ENCODE measurements at places on chromosomes 5 and 9.

- no peak for DNase-seq
Measured at GRCh38 chr9:70069704-70070103, 26.1 kb downstream of the MAMDC2 start.

- DNase-seq: no peak
Measured at GRCh38 chr9:72882117-72882775, 70.6 kb downstream of the ALDH1A1 start.

GRCh38 chr5:74409712-74410111 lies 230.8 kb downstream of the ENC1 start:
- DNase-seq: no peak

- DNase-seq: no peak
Measured at GRCh38 chr5:99605904-99606303, 677.1 kb upstream of the CHD1 start.

DNA sequence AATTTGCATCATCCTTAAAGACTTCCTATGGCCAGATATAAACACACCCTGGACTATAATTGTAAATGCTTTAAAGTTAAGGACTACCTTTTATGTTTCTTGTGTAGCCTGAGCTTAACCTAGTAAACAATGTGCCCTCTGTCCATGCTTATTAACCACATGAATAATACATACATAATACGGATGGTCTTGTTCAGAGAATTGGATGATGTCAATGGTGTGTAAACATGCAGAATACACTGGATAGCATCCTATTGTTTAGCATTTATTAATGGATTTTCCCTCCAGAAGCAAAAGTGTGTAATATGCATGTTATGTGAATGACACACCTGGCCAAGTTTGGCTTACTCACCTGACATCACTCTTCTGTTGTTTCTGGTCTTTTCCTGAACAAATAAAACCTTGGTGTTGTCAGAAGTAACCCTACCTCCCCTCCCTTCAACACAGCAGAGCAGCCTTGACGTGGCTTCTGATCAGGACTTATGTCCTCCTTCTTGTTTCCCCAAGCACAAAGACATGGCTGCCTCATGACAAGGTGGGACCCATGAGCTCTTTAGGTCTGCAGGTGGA lies 517.9 kb downstream of the MTRR start:
- DNase-seq: no peak

DNA sequence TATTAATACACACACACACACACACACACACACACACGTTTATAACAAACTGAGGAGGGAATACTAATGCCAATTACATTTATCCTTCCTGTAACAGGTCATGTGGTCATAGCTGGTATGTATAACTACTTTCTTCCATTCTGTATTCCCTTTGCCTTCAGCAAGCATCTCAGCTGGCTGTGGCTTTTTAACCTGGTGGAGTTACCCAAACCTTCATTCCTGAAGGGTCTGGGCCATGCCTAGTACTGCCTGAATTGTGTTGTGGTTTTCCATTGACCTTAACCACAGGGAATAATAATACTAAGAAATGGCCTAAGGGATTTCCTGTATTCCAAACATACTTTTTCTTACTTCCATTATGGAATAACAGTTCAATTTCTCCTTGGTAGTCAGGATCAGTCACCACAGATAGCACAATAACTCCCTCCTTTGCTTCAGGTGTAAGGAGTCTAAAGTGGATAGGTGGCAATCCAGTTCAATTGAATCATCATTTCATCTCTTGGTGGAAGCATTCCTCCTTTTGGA lies 222.2 kb upstream of the MEF2C start:
- no peak for DNase-seq

- no peak for DNase-seq
Measured at GRCh38 chr9:101605547-101605946, 10.8 kb upstream of the PPP3R2 start.

DNA sequence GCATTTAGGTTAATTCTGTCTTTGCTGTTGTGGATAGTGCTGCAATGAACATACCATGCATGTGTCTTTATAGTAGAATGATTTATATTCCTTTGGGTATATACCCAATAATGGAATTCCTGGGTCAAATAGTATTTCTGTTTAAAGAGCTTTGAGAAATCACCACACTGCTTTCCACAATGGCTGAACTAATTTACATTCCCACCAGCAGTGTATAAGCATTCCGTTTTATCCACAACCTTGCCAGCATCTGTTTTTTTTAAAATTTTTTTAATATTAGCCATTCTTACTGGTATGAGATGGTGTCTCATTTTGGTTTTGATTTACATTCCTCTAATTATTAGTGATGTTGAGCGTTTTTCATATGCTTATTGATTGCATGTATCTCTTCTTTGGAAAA lies 15.5 kb upstream of the TARS1 start:
- no peak for DNase-seq

DNA sequence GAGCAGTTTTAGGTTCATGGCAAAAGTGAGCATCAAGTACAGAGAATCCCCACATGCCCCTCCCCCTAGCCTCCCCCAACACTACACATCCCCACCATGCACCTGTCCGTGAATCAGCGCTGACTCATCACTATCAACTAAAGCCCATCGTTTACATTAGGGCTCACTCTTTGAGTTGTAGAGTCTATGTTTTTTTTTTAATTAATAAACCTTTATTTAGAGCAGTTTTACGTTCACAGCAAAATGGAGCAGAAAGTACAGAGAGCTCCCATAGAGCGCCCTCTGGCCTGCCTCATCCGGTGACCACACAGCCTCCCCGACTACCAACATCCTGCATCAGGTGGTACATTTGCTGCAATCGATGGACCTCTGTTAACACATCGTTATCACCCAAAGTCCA lies 47.9 kb upstream of the UNC5A start:
- DNase-seq: no peak

GRCh38 chr9:89191004-89191403 lies 12.4 kb upstream of the SHC3 start:
- DNase-seq: no peak

DNA sequence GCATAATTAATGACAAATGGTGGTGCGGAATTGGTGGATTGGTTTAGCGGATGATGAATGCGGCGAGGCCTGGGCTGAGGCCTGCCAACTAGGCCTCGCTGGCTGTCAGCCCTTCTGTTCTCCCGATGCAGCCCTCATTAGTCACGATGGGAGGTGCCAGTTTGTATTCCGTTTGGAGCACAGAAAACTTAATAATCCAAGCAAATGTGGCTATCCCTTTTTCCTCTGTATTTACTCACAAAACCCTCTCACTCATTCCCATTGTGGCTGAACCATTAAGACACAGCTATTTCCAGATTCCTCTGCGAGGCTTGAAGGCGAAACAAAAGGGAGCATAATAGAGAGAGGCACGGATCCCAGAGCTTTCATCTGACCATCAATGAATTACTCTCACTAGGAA lies 114.3 kb downstream of the MVB12B start:
- peak; percentile 76 for DNase-seq

DNA sequence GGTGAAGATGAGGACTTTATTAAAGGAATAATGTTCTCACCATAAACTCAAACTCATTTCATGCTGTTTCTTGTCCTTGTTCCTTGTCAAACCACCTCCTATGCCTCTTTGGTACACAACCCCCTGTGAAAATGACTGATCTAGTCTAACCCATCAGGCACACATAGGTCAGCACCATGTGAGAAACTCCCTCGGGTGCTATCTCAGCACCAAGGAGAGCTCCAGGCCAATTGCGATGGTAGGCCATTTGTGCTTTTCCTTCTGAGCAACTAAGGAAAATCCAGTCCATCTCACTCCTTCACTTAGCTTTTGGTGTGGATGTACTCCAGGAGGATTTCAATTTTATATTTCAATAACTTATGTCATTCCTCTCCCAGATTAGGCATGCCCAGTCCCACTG lies 199.8 kb downstream of the ZNF608 start:
- no peak for DNase-seq

DNA sequence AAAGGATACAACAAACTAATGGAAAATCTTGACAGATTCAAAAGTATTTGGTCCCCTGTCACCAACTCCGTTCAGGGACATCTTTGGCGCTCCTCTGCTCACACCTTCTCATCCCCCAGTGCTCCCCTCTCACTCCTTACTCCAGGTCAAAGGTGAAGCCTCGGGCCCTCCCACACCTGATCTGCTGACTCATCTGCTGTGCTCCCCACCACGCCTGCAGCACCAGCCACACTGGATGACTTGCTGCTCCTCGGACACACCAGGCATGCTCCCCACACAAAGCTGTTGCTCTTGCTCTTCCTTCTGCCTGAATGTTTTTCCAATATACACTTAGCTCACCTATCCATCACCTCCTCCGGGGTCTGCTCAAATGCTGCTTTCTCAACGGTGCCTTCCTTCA lies 123.4 kb downstream of the ESM1 start:
- no peak for DNase-seq

DNA sequence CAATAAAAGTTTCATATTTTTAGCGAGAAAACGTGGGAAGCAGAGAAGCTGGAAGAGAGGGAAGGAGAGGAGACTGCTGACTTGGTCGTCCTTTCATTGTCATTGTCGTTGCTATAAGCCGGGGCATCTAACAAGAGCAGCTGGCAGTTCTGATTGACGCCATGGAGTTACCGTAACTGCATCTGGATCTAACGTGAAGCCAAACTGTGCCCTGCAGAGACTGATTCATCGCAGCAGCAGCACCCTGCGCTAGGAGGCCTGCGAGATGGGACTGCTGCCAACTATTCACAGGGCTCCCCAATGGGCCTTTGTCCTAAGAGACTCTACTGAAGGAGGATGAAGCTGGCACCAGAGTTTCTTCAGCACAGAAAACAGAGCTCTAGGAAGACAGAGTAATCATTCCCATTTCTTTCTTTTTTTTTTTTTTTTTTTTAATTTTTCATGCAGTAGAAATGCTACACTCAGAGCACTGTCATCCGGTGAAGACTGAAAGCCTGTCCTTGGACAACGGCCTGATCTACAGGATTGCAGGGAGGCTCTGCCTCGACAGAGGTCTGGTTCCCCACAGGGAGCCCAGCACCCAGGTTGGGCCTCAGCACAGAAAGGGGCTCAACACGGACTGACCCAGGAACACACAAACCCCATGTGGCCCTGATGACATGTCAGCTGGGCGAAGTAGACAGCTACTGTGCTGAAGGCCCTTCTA lies 47.8 kb downstream of the RETREG1 start:
- peak; percentile 66 for DNase-seq

GRCh38 chr5:109748546-109748945 lies 58.8 kb downstream of the MAN2A1 start:
- no peak for DNase-seq

DNA sequence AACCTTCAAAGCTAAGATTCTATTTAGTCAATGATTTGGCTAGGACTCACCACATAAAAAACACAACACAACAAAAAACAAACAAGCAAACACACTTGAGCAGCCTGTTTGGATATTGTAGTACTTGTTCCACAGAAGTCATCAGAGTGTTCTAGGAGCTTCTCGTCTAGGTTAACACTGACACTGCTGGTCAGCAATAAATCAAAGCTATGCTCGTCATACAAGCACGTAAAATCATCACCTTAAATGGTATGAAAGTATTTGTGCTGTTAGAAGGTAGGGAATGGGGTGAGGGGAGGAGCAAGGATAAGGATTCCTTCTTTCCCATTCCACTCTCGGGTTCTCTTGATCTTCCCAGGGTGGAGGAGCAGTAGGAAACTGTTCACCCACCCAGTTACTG lies 88.0 kb downstream of the ARL15 start:
- DNase-seq: no peak

GRCh38 chr9:96302021-96302420 lies at the start of gene HSD17B3:
Gene HSD17B3 (minus strand): TSS chr9:96302176. CDS start chr9:96302104, 72 bp downstream.
- no peak for DNase-seq

GRCh38 chr9:27308691-27309390 lies 11.9 kb upstream of the EQTN start:
- no peak for DNase-seq

DNA sequence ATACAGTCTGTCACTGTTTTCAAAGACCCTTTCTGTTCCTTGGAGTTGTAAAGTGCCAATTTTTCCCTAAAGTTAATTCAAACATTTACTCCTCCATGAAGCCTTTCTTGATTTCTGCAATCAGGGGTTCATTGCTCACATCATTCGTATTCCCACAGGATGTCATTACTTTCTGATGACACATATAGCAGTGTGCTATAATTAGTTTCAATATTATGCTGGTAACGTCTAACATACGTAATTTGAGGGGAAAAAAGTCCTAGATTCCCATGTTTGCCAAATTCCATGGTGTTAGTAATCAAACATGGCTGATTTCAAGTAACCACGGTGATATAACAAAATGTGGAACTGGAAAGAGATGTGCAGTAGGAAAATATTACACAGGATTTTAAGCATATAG lies 468.2 kb upstream of the MEF2C start:
- DNase-seq: no peak

GRCh38 chr9:69254223-69254622 lies 70.8 kb upstream of the ENTREP1 start:
- no peak for DNase-seq

DNA sequence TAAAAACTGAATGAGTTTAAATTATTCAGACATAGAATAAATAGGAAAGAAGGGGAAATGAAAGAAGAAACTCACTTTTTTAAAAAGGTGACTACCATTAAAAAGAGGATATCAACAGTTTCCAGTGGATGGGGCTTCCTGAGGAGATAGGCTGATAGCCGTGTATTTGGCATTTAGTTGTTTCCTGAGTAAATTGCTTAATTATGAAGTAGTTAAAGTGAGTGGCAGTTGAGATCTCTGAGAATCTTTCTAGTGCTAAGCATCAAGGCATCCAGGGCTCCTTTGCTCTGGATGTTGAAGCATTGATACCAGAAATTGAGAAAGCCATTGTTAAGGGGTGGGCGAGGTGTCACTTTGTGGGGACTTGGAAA lies 2.7 kb downstream of the TNFAIP8 start:
- DNase-seq: no peak

GRCh38 chr9:121776001-121776738 lies 124.7 kb downstream of the DAB2IP start:
- no peak for DNase-seq

DNA sequence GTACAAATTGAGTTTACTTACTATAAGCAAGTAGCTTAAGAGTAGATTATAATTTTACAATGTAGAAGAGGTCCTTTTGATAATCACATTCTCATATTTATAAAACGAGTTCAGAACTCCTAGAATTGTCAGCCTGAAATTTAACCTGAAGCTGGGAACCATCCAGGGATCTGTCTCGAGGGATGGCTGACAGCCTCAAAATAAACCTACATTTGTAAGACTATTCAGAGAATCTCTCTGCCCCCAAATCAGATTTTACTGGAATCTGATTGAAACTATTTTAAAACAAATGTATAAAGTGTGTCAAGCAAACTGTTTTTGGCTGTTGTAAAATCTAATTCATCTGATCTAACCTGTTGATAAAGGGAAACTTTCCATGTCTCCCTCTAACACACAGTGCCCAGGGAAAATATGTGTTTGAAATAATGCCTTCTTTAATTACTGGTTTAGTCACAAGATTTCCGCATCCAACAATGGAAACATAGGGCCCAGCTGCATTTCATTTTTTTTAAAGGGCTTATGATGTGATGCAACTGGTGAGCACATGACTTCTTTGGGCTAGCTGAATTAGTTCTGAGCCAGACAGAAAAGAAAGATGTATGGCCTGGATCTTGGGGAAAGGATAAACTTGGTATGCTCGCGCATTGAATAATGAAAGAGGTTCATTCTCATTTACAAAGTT lies 30.3 kb downstream of the SLC25A46 start:
- no peak for DNase-seq

- no peak for DNase-seq
Measured at GRCh38 chr5:61303346-61303745, 28.7 kb upstream of the ZSWIM6 start.
